Activated naive CD4-positive, alpha-beta T cell treated with Interleukin-2 at 50 U/mL for 16 hours (primary cell): ENCODE measurements at places on chromosomes 2 and 18.
A peak's percentile ranks its signal among the peaks of the same experiment; 100 is the strongest.

GRCh38 chr2:40244675-40245074, 207.2 kb downstream of the SLC8A1 start:
- no peak for DNase-seq

DNA sequence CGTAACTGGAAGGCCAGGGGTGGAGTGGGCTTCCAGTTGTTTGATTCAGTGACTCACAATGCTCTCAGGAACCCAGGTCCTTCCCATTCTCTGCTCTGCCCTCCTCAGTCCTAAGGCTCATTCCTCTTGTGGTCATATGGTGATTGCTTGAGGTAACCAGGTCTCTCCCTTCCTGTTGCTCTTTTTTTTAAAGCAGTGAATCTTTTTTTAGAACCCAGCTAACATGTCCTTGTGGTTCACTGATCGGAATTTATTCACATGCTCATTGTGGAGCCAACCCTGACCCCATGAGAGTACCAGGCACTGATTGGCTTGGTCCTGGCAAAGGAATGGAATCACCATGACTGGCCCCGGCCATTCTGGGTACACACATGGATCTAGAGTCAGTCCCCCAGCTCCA, 7.4 kb downstream of the THNSL2 start:
- no peak for DNase-seq

- DNase-seq = no peak
These were observed 297.1 kb upstream of the SESTD1 start for GRCh38 chr2:179561702-179562101.

GRCh38 chr18:56402872-56403516, 235.4 kb downstream of the TXNL1 start:
- DNase-seq = no peak

DNA sequence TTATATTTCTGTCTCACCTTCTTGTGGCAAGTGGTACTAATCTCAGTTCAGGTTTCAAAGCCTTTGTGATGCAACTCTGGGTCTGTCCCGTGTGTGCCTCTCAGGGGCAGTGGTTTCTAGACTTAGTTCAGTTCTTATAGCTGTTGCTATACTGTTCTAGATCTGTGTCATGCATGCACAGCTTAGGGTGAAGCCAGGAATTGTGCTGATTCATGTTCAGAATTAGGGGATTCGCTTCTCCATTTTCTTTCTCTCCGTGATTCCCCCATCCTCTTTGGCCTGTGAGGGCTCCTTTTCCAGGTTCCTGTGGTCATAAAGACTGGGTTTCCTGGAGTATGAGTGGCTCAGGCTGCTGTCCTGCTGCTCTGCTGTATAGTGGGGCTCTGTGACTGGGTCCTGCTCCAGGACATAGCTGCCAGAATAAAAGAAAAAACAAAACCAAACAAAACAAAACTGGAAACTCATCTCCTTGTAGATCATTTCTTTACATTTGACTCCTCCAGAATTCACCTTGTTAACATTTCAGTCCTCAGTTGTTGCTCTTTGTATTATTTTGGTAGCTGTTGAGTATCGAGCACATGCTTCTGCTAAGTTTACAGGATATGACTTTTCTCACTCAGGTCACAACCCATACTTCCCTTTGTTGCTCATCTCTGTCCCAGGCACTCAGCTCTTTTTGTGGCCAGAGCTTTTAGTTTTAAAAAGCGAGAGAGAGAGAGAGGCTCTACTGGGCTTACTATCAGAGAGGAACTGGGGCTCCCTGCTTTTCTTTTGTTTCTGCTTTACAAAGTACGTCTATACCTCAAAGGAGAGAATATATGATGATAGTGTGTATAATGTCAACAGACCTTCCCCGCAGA, 34.2 kb downstream of the CERS6 start:
- DNase-seq = peak; percentile 44

DNA sequence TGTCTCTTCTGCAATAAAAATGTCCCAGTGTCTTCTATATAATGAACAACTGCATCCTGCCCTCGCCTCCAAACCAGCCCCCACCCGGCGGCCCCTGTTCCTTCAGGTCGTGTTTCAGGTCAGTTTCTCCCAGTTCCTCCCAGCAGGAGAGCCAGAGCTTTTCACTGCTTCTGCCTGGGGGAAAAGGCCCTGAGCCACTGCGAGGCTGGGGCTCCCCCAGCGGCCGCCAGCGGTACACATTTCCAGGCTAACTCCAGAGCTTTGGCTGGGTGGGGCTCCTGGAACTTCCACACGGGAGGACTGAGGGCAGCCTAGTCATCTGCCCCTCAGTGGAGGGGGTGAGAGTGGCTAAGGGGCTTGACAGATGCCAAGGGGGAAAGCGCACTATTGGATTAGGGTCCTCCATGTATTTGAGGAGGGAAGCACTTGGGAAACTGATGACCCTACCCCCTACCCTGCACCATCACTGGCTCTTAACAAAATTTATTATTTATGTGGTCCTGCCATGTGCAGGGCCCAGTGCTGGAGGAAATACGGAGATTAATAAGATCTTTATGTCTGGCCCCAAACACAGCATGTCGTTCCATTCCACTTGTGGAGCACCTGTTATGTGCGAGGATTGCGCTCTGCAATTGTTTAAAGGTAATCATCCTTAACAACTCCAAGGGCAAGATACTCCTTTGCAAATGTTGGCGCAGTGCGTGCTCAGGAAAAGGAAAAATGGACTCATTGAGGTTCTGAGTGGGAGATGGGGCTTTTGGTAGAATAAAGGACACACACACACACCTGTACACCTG, 17.3 kb upstream of the CYS1 start:
- DNase-seq = peak; percentile 44

DNA sequence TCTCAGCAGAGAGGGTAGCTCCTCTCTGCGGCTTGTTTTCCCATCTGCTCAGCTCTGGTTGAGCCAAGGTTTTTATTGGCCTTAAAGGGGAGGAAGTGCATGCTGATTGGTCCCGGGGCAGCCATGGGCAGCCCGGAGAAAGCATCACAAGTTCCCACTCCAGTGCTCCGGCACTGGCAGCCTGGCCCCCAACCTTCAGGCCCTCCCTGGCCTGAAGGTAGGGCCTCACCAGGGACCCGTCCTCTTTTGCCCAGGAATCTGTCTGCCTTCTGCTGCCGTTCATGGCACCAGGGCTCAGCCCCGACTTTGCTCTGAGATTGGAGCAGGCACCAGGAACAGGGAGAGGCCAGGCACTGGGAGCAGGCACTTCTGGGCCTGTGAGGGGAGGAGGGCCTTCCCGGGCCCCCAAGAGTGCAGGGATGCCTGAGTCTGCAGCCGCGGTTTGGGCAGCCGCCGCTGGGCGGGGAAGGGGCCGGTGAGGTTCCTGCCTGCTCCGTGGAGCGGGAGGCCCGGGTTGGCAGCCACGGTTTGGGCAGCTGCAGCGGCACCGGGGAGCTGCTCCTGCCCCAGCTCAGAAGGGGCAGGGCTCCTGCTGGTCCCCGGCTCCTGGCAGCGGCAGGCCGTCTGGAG, 17.5 kb upstream of the ILKAP start:
- no peak for DNase-seq

GRCh38 chr2:224982910-224983711, 59.2 kb downstream of the DOCK10 start:
- DNase-seq = peak; percentile 37
